ENCODE measurements at places on chromosomes 3 and 15.
A peak's percentile ranks its signal among the peaks of the same experiment; 100 is the strongest.

GRCh38 chr15:97036301-97036700 is 705.8 kb downstream of the NR2F2 start:
- no peak for DNase-seq

- no peak for DNase-seq
These were observed 17.9 kb downstream of the TFRC start for GRCh38 chr3:196063971-196064370.

DNA sequence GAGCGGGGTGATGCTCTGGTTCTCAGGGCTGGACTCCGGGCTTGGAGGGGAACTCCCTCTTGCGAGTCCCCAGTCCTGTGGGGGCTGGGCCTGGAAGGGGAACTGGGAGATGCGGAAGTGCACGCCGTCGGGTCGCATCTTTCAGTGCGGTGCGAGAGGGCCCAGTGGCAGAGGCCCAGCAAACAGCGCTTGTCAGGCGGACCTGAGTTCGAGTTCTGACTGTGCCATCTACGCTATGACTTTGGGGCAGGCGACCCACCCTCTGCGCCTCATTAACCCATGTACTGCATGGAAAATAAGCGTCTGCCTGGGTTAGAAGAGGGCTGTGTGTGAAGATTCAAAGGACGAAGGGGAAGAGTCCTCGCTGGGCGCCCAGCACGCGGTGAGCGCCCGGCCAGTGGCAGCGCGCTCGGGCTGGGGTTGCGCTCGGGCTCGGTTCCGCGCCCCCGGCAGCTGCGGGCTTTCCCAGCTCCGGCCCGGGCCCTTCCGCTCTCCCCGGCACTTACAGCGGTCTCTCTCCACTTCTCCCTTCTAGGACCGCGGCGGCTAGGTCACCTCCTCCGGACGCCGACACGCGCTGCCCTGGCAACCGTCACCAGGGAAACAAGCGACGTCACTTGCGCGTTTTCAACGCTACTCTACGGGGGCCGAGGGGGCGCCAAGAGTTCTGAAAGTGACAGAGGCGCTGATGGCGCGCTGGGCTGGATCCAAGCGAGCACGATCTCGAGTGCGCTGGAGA is at the start of gene CCDC13:
CCDC13 (minus strand) TSS at position 584 of the 739 bp plus-strand sequence. CDS start 14,908 bp downstream, outside the sequence.
- DNase-seq = peak; percentile 93

- no peak for DNase-seq
These were observed 344.6 kb upstream of the PROK2 start for GRCh38 chr3:72129501-72130094.

- DNase-seq = no peak
These were observed 95.2 kb downstream of the EDEM1 start for GRCh38 chr3:5282703-5283102.

DNA sequence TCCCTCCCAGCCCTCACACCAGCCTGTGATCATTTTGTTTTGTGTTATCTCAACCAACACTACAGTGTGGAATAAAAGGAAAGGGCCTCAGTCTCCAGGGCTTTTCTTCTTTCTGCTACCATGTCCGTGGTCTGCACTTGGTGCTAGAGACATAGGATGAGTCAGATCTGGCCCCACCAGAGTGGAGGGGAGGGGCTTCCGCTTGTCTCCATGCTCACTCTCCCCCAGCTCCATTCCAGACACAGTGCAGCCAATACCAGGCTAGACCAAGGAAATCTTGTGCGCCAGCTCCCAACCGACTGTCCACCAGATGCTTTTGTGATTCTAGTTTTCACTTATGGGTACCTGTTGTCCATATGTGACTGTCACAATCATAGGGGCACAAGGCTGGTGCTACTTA is 51.9 kb upstream of the TMEM115 start:
- no peak for DNase-seq

- no peak for DNase-seq
These were observed 502.9 kb upstream of the THBS1 start for GRCh38 chr15:39078026-39078425.

GRCh38 chr15:90178468-90179435 is 22.4 kb upstream of the SEMA4B start:
- DNase-seq = no peak

DNA sequence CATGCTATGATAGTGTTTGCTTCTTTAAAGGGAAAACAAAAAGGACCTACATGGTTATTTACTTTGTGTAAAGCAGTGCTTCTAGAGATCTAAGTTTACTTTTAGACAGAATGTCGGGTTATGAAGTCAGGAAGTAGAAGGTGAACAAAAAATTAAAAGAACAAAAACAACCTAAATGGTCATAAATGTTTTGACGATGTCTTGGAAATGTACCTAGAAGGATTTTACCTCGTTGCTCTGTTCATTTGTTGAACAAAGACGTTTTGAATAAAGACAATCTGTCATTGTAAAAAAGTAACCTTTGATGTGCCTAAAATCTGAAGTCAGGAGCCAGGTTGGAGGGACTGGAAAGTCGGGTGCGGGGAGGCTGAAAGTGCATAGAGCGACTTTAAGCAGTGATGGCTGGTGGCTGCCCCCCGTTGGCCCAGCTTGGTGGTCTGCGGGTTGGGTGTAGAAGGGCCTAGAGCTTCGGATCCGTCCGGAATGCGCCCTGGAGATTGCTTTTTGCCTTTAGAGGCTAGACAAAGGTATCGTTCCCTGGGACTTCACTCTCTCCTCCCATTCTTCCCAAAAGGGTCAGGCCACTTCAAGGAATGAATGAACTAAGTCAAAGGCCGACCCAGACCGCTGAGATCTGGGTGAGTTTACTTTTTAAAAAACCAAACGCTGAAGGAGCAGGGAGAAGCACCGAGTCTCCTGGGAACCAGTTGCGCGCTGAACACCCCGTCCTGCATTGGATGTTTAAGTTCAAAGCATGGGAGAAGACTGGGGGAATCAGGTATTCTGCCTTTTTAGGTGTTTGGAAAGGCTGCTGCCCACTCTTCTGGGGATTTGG is 2.1 kb downstream of the SOX14 start:
- DNase-seq = no peak

DNA sequence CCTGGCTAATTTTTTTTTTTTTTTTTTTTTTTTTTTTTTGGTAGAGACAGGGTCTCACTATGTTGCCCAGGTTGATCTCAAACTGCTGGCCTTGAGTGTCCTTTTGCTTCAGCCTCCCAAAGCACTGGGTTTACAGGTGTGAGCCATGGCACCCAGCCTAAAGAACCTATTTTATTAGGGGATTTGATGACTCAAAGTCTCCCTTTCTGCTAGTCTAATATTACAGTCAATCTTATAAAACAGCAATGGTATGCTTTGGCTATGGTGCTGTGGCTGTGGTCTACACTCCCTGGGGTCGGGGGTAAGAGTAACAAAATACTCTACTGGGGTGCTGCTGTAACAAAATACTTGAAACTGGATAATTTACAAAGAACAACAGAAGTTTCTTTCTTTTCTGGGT is 44.8 kb downstream of the ZNF589 start:
- no peak for DNase-seq

- no peak for DNase-seq
These were observed 71.8 kb upstream of the TMEM108 start for GRCh38 chr3:132966374-132966773.

GRCh38 chr15:64158363-64159134 is 4.3 kb downstream of the PPIB start:
- DNase-seq = no peak

DNA sequence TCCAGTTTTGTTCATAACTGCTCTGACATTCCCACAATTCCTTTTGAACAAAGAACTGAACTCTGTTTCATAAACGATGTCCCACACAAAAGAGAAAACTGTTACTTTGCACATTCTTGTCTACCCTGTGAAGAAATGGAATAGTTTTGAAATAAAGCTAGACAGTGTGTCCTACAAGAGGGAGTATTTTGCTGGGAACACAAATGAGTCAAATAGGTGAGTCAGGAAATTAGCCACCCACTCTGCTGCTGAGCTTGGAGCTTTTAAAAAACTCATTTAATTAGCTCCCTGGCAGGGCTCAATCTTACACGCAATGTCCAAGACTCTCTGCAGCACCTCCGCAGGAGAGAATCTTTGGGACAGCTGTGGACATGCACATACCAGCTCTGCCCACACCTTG is 193.4 kb downstream of the SLC9A9 start:
- DNase-seq = no peak

GRCh38 chr15:84953136-84953535 is 28.5 kb upstream of the PDE8A start:
- no peak for DNase-seq

- peak; percentile 68 for DNase-seq
These were observed 6.5 kb downstream of the DAG1 start for GRCh38 chr3:49476563-49476962.

- DNase-seq = no peak
These were observed 166.5 kb downstream of the USP13 start for GRCh38 chr3:179819379-179819778.

- DNase-seq = no peak
These were observed 254.7 kb downstream of the CACNA2D3 start for GRCh38 chr3:54376939-54377578.

DNA sequence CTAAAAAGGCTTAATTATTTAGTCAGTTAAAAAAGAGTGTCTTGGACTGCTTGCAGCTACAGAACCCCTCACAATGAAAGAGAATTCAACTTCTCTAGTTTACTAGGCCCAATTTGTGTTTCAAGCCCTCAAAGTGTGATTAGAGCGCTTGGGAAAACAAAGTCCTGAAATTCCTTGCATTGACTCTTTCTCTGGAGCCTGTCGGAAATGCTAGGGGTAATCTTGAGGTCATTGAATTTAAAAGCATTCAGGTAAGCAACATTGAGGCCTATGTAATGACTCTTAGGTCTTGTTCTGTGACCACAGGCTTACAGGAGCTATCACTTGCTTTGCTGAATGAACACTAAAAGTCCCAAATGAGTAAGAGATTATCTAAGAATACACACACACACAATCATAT is 186.0 kb downstream of the NLGN1 start:
- DNase-seq = no peak

GRCh38 chr3:9028134-9028533 is 64.9 kb upstream of the RAD18 start:
- DNase-seq = no peak

GRCh38 chr3:72336821-72337479 is 511.3 kb downstream of the SHQ1 start:
- DNase-seq = no peak

DNA sequence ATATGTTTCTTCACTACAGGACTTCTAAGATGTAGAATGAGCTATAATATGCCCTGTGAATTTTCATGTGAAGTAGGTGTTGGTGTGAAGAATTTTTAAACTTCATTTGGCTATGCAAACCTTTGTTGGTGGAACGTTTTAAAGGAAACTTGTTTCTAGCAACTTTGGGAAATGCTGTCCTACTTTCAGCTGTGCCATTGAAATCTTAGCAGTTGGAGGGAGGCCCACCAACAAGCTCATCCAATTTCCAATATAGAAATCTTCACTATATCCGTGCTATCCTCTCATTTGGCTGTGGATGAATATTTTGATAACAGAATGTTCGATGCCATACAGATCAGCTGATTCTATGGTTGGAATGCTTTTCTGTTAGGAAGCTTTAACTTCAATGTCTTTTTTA is 51.3 kb downstream of the GRM7 start:
- DNase-seq = no peak

DNA sequence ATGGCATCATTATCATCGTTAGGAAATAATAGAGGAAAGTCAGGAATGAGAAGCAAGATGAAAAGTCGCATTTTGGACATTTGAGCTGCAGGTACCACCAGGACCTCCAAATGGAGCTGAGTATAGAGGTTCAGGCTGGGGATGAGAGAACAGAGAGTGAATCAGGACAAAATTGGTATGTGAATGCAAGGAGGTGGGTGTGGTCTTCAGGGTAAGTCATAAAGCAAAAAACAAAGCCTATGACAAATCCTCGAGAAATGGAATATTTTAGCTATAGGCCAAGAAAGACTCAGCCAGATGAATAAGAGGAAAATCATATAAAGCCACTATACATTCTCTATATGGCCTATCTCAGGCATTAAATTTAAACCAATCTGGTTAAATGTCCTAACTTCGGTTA is 841.3 kb downstream of the ROBO1 start:
- no peak for DNase-seq

DNA sequence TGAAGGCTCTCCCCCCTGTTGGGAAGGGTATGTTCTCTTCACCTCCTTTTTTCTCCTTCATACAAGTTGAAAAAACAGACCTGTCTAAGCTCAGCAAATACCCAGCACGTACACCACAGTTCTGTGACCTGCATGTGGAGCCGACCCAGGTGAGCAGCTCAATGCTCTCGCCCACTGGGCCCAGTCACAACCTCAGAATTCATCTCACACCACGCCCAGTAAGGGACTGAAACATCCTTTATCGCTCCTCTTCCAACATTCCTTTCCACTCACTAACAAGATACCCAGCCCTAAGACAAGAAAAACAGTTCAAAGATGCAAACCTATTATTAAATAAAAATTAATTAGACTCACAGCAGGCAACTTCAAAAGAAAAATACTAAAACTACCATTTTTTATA is 68.9 kb downstream of the FOXP1 start:
- DNase-seq = no peak

DNA sequence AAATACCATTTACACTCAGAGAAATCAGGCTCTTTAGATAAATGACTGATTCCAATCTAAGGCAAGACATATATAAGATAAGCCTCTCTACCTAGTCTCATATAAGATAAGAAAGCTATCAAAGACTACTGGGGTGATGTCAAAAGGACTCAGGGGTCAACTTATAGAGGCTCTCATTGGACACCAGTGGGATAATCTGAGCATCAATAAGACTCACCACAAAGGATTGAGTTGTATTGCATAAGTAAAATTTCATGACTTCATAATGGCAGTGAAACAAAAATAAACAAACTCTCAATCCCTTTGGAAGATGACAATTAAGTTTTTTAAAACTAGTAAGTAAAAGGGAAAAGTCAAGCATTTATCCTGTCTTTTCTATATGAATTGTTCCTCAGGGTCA is 317.8 kb downstream of the SHQ1 start:
- DNase-seq = no peak

GRCh38 chr15:80518522-80518921 is 114.3 kb downstream of the ARNT2 start:
- DNase-seq = no peak

DNA sequence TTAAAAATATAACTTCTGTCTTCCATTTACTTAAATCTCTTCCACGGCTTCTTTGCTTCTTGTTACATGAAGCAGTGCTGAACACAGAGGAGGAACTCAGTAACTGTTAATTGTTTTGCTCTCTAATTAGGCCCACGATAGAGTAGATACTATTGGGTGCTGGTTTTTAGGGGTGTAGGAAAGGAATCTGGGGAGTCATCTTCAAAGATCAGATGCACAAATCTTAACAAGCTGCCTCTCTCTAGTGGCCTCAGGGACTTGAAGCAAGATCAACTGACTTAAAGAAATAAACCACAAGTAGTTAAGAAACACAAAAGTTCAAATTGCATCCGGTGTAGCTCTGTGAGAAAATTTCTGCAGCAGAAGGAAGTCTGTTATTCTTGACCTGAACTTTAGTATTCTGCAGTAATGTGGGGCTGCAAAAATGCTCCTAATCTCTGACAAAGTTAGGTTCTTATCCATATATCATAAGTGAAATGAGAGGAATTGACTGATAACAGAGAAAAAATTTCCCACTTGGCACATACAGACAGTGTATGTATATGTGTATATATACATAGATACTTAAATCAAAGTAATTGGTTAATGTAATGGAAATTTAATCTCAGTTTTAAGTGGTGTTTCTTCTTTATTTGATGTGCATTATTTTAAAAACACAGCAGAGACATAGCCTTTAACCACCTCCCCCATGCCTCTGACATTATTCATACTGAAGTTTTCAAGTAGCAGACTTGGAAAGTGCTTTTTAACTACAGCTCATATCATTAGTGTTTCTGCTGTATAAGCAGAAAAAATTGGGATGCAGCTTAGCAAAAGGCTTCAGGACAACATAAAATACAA is 51.8 kb downstream of the CHST2 start:
- peak; percentile 61 for DNase-seq

Measured in activated CD4-positive, alpha-beta T cell treated with anti-CD3 and anti-CD28 coated beads, Interleukin-2, Interleukin-6, amounts not matched to agents 100 ng/mL and 50 ng/mL, durations not matched to agents 16 hours and 8 hours (primary cell).